Transverse colon (tissue), 4 donors: ENCODE measurements at places on chromosomes 3 and 15. TPM values are rescaled to one million over a fixed set of nuclear protein-coding genes. Genes with fewer than 3 reads are reported as not detected.

DNA sequence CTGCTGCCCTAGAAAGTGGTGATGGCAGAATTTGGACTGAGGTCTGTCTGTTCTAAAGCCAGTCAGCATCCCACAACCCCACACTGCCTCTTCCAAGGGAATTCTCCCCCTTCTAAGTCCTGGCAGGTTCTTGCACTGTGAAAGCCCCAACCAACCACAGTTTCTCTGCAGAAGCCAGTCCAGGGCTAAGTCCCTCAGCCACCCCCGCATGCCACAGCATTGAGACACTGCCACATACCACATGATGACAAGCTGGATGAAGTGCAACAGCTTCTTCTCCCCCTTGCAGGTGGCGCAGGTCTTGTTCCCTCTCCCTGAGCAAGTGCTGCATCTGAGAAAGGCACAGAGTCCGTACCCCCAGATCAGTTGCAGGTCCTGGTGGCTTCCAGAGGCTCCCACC lies 18.6 kb downstream of the SSUH2 start:
- no peak for DNase-seq
- H3K27me3 ChIP-seq: no peaks in the 10 kb centered on the region
- no peaks in the 10 kb centered on the region for H3K36me3 ChIP-seq
- no peak overlapping the region for H3K4me3 ChIP-seq
- H3K4me1 ChIP-seq: no peaks in the 10 kb centered on the region

DNA sequence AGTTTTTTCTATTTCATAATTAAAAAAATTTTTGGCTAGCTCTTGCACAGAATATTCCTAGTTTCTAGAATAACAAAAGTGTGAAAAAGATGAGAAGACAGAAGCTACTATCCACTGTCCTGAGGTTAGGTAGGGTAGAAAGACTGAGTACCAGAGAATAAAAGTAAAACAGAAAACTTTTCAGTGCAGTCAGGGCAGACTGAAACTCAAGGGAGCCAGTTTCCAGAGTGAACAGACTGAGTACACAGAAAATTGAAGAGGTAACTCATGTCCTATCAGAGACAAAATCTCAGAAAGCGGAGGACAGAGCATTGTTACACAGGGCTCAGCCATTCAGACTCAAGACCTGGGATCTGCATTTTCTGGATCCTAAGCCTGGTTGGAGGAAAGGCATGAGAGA lies 8.8 kb upstream of the FBXO40 start:
- DNase-seq: no peak
- no peaks in the 10 kb centered on the region for H3K4me1 ChIP-seq
- no peak overlapping the region for H3K27ac ChIP-seq
- no peaks in the 10 kb centered on the region for H3K36me3 ChIP-seq
- H3K4me3 ChIP-seq: no peak overlapping the region

GRCh38 chr15:90295270-90295648 lies 29.8 kb downstream of the NGRN start:
- H3K36me3 ChIP-seq: no peaks in the 10 kb centered on the region
- peaks cover 3% of the 10 kb centered on the region for H3K4me1 ChIP-seq
- DNase-seq: no peak
- H3K27me3 ChIP-seq: no peaks in the 10 kb centered on the region
- no peak overlapping the region for H3K27ac ChIP-seq

The NOX5 gene
- total RNA-seq: not detected

The LEKR1 gene
- not detected for total RNA-seq
